ENCODE measurements at places on chromosomes 16 and 17. TPM values are rescaled to one million over a fixed set of nuclear protein-coding genes. Genes with fewer than 3 reads are reported as not detected.

PRSS33 gene
- polyA plus RNA-seq, result 0.13 TPM

SLC13A2 gene
- polyA plus RNA-seq, result 10.7 TPM

- no peaks in the 10 kb centered on the region for H3K36me3 ChIP-seq
- H3K4me1 ChIP-seq, result peaks cover 23% of the 10 kb centered on the region
- H3K27ac ChIP-seq, result no peak overlapping the region
- no peak overlapping the region for H3K4me3 ChIP-seq
- peaks cover 53% of the 10 kb centered on the region for H3K27me3 ChIP-seq
Measured at GRCh38 chr17:38558728-38559050, 47.1 kb downstream of the SRCIN1 start.

GRCh38 chr16:11572301-11572995, 14.3 kb downstream of the LITAF start:
- no peak for DNase-seq
- H3K27ac ChIP-seq, result no peak overlapping the region
- peaks cover 2% of the 10 kb centered on the region for H3K27me3 ChIP-seq
- no peaks in the 10 kb centered on the region for H3K36me3 ChIP-seq

Data from large intestine (tissue), 12 donors.